HCT116 (cell line): ENCODE measurements at places on chromosomes 11 and 22.

GRCh38 chr22:26660961-26661578, 3.7 kb downstream of the MIAT start:
- no peak for DNase-seq

- DNase-seq: no peak
These were observed 17.5 kb upstream of the ACCSL start for GRCh38 chr11:44029977-44030911.

DNA sequence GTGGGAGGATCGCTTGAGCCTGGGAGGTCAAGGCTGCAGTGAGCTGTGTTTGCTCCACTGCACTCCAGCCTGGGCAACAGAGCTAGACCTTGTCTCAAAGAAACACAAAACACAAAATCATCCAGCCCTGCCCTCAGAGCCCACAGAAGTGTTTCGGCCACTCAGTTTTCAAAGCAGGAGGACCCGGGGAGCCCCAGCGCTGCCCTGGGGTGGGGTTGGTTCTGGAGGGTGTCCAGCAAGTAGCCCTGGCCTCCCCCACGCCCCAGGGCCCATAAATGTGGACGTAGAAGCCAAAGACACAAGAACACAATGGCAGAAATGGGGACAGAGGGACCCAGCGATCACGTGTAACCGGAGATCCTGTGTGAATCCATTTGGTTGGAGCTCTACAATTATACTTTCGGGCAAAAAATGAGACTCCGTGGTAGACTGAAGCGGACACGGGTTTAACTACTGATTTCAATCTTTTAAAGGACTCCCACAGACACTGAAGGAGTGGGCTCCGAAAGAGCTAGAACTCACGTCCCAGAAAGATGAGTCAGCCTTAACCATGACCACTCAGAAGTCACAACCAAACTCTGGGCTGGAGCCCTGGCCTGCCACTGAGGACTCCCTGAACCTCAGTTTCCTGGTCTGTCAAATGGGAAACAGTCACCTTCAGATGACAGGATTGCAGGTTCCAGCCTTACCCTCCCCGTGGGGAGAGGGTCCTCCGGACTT, 9.0 kb upstream of the CYTH4 start:
- DNase-seq: no peak

DNA sequence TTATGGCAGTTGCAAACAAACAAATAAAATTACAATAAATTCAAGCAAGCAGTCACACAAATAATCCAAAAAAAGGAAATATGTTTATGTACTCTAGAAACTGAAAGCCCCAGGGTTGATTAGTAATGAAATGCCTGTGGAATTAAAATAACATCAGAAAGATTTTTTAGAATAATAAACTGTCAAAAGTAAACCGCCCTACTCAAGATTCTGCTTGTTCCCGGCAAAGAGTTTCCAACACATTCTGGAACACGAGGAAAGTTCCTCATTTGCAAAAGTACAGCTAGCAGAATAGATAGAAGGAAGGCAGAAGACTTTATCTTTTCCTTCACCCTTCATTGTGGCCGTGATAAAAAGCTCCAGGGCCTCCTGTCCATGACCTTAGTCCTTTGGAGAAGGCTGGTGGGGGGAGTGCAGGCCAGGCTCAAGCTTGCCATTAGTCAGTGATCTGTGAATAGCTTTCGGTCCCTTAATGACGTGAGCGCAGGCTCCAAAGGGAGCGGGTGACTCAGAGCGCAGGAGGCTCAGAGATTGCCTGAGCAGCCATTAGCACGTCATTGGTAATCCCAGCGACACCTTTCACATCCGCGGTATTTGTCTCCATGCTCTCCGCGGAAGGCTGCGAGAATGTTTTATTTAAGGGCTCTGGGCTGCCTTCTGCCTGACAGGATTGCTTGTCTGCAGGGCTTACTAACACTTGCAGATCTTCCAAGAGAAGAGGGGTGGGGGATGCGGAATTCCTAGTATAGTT, 458.3 kb downstream of the METTL15 start:
- peak; percentile 52 for DNase-seq
